ENCODE measurements at places on chromosomes 7 and 10.

DNA sequence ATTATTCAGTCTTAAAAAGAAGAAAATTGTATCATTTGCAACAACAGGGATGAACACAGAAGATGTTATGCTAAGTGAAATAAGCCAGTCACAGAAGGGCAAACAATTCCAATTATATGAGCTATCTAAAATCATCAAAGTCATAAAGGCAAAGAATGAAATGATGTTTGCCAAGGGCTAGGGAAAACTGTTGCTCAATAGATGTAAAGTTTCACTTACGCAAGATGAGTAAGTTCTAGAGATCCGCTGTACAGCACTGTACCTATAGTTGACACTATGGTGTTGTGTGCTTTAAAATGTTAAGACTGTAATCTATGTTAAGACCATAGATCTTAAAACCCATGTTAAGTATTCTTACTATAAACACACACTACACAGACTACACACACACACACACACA is 904.6 kb upstream of the LRRN3 start:
- DNase-seq: no peak

DNA sequence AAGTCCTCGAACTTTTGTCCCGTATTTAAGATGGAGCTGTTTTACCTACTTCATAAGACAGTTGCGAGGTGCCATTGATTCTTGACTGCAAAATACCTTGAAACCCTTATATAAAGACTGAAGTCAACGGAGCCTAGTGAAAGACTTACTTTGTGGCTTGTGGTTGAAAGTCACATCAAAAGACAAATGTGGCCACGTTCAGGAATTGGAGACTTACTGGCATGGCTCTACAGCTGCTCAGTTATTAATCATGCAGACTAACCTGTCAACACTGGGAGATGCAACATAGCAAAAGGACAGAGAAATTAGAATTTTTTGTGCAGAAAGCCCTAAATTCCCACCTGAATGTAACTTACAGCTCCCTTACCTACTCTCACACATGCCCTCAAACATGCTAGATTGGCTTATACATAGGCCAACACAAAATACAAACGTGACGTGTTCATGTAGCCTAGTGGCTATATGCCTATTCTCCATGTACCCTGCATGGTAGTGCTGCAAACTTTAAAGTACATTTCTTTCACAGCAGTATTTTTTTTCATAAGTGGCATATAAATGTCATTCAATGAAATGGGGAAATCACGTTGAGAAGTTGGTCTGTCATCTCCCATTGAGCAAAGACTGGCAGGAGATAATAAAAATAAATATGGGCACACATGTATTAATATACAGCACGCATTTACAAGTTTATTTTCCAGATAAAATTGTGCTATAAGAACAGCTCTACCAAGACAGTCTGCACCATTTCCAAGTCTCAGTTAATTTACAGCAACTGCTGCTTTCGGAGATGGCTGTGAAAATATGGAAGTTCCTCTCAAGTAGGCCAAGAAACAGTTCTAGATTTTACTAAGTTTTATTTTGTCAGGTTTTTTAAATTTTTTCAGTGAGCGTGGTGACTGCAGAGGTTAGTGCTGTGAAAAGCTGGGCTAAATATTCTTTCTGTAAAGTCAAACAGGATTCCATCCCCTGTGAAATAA is 170.4 kb upstream of the C7orf33 start:
- no peak for DNase-seq

- no peak for DNase-seq
These were observed 66.1 kb downstream of the MBL2 start for GRCh38 chr10:52706332-52707070.

- no peak for DNase-seq
These were observed 262.8 kb downstream of the AUTS2 start for GRCh38 chr7:69860941-69861622.

DNA sequence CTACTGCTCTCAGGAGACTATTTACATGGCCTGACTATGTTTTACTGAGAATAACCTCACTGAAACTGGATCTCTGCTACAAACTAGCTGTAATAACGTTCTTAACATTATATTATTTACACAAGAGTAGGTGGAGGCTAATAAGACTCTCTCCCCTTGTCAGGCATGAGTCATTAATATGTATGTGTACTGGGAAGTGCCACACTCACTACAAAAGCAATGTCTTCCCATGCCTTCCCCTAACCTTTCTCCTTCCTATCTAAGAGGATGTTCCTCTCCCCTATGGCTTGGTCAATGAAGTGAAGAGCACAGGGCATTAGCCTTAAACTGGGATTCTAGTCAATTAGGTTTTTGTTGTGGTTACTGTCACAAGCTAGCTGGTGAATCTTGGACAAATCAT is 147.9 kb downstream of the DGKB start:
- DNase-seq: no peak

DNA sequence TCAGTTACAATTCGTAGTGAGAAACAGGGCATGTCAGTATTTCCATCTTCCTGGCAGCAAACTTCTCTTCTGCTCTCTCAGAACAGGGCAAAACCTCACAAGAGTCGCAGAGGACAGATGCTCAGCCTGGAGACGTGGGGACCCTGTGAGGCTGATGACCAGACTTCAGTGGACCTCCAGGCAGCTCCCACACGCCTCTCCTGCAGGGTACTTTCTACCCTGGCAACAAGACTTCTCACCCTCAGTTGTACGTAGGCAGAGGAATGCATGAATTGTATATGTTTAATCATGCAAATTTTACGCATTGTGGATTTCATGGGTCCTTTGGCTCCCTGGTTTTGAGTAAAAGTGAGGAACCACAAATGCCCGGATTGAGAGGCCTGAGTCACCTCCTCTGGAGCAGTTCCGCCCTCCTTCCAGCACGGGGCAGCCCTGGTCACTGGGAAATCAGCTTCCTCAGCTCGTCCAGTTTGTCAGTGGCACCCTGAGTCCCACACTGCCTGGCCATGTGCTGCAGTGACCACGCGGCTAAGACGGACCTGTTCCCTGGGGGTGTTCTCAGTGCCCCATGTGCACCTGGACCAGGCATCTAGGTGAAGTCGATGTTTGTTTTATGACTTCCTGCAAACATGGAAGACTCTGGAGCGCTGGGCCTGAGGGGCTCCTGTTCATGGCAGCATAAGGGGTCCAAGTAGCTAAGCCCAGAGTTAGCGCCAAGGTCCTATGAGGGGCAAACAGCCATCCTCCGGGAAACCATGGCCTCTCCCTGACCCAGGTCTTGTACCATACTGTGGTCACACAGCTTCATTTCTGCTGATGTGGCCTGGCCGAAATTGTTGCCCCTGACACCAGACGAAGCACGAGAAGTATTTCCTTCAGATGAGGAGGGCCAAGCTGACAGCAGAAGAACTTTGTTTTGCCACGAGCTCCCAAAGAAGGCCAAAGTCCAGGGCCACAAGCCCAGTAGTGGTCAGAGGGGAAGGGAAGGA is 165.1 kb downstream of the TNS3 start:
- no peak for DNase-seq
